ENCODE measurements at places on chromosomes 5 and 9. TPM values are rescaled to one million over a fixed set of nuclear protein-coding genes. Genes with fewer than 3 reads are reported as not detected.

The PCDHGB7 gene
- 10.3 TPM for total RNA-seq

The UGT3A1 gene
- total RNA-seq, result 26.6 TPM

The SHOC1 gene
- not detected for total RNA-seq

DNA sequence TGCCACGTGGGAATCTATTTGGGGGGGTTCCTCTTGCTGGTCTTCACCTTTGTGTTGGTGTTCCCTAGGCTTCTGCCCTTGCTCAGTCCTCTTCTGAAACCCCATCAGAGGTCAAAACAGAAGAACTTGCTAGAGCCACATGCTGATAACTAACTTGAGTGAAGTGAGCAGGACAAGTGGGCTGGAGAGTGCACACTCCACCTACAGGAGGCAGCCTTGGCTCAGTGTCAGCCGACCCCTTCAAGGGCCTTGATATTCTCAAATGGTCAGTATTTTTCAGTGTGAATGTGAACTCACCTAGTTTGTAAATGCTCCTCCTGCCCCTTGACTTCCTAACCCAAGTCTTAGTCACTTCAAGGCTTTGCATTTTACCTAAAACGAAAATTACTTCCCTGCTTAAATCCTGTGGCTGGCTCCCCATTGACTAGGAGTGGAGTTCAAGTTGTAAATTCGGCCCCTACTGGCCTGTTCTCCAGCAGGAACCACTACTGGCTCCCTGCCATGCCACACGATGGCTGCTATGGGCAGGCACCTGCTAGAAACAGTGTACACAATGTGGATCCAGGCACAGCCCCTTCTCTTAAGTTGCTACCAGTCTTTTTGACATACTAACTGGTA, 3.6 kb upstream of the SLC1A3 start:
- no peak for DNase-seq

DNA sequence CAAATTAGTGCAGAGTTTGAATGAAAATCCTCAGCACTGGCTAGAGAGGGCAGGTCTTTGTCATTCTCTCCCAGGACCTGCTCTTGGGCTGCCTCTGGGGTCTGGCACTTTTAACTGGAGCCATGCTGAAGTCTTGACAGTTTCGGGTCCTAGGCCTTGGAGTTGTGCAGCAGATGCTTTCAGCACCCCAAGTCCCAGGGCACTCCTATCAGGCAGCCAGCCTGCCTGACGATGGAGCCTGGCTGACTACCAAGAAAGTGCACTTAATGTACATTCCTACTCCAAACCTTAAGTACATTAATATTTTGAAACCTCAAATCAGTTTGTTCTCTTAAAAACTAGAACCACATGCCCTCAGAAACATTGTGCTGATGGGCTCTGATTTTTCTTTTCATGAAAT, 69.3 kb upstream of the CXCL14 start:
- no peak for DNase-seq
